ENCODE measurements at places on chromosomes 7 and 10.

GRCh38 chr7:44748948-44749731, 493 bp downstream of the ZMIZ2 start:
- no peak for DNase-seq

- no peak for DNase-seq
Measured at GRCh38 chr10:132443605-132443982, 46.6 kb downstream of the PWWP2B start.

DNA sequence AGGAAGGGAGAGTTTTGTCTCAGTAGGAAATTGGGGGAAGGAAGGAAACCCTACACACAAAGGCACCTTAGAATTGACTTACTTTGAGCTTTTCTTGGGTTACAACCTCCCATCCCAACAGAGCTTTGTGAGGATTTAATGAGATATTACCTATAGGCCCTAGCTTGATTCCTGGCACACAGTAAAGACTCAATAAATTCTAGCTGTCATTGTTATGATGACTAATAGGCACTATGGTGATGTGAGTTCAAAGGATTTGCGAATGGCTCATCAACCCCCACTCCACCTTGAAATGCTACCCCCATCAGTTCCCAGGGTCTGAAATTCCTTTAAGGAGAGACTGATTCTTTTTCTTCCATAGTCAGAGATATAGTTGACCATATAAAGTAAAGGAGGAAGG, 67.9 kb upstream of the SMNDC1 start:
- DNase-seq, result no peak

- no peak for DNase-seq
Measured at GRCh38 chr7:87517136-87517815, 41.8 kb upstream of the ABCB4 start.

GRCh38 chr7:157483515-157483914, 146.7 kb downstream of the DNAJB6 start:
- DNase-seq, result no peak

- DNase-seq, result no peak
Measured at GRCh38 chr10:120760253-120760652, 90.9 kb upstream of the WDR11 start.

- no peak for DNase-seq
Measured at GRCh38 chr7:111301891-111302290, 211.0 kb downstream of the LRRN3 start.

DNA sequence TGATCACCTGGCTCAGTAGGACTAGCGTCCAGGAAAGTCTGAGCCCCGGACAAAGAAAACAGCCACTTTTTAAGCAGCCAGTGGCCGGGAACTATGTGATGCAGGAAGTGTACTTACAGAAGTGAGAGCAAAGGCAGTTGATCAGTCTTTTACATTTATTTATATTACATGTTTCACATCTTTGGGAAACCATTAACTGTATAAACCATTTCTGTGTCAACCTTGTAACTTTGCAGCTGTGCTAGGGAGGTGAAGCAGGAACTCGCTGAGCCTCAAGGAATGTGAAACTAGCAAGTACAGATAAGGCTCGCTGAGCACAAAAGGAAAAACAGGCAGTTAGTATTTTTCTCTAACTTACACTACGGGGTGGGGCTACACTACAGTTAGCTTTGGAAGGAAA, 39.9 kb upstream of the HECW1 start:
- no peak for DNase-seq

- DNase-seq, result no peak
Measured at GRCh38 chr10:88911116-88911515, 31.1 kb downstream of the STAMBPL1 start.

DNA sequence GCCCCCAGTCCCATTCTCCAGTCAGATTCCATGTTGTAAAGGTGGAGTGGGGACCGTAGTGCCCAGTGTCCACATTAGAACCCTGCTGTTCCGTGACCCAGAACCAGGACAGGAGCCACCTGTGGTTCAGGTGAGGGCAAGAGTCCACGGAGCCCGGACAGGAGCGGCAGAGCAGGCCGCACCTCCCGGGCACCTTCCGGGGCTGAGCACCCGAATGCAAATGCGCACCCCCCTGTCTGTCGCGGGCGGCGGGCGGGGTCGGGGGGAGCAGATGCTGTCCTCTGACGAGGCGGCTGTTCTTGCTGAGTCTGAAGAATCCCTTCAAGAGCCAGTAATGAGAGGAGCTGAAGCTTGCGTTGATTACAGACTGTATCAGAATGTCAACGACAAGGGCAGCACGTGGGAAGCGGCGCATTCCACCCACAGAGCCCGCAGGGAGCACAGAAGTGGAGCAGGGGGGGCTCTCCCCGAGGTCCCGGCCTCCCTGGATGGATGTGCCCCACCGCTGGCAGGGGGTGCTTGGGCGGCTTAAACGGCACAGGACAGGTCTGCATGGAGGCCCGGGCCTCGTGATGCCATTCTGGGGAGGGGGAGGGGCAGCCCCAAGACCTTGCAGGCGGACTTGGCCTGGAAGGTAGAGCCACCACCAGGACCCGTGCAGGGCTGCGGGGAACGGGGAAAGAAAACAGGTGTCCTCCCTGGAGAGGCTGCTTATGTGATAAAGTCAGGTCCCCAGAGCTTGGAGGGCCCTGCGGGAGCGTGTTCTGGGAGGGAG, 407.5 kb upstream of the RNF32 start:
- DNase-seq, result no peak

DNA sequence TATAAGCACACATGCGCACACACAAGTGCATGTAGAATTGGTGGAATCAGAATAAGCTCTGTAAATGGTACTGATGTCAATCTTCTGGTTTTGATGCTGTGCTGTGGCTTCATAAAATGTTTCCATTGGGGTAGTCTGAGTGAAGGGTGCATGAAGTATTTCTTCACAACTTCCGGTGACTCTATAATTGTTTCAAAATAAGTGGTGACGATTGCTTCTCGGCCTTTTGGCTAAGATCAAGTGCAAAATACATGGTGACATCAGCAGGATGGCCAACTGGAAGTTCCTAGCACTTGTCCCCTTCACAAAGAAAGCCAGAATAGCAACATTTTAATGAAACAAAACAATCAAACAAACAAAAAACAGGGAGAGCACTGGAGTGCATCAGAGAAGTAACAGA, 41.6 kb upstream of the CAMK2B start:
- no peak for DNase-seq
